ENCODE measurements at places on chromosomes 12 and 14. TPM values are rescaled to one million over a fixed set of nuclear protein-coding genes. Genes with fewer than 3 reads are reported as not detected.

Gene OTOGL
- not detected for total RNA-seq

Gene CAPZA3
- total RNA-seq: not detected

Gene ALDH1L2
- 6.8 TPM for total RNA-seq

Gene CBLN3
- total RNA-seq: 0.87 TPM

Gene TEAD4
- 4.7 TPM for total RNA-seq

Gene TAS2R43
- 2.0 TPM for total RNA-seq

Gene RARG
- 36.9 TPM for total RNA-seq

Gene HOXC6
- 1.2 TPM for total RNA-seq
